ENCODE measurements at places on chromosomes 4 and X.

DNA sequence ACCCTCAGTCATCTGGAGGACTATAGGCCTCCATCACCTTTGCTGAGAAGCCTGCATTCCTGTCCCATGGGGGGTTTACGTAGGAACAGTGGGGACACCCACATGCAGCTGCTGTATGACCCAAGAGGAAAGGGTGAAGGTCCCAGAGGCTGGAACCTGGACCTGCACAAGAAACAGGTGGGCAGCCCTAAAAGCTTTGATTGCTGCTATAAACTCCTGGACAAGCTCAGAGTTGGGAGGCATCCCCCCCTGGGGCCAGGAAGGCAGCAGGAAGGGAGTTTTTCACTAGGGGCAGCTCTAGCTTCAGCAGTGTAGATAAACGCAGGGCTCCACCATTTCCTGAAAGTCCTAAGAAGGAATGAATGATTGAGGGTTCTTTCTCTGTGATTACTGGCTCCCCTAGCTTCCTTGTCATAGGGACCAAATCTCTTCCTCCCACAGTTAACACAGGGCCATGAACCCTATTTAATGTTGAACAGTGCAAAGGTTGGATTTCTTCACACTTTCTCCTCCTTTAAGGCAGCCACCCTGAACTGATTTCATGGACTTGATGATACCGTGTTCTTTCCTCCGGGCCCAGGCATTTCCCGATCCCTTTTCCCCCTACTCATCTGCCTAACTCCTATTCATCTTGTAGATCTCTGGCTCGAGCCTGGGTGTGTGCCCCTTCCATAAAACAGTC is 84.2 kb downstream of the CHRNA9 start:
- no peak for DNase-seq

- peak; percentile 97 for DNase-seq
Observed at GRCh38 chr4:103019308-103020124, at the start of gene SLC9B1. Gene SLC9B1, minus strand, starts transcription at chr4:103019705. Its CDS starts 27,994 bp downstream, at chr4:102991711.

GRCh38 chrX:68049466-68049865 is 383.8 kb downstream of the OPHN1 start:
- no peak for DNase-seq

GRCh38 chrX:118977424-118977823 is 3.0 kb downstream of the LONRF3 start:
- no peak for DNase-seq

DNA sequence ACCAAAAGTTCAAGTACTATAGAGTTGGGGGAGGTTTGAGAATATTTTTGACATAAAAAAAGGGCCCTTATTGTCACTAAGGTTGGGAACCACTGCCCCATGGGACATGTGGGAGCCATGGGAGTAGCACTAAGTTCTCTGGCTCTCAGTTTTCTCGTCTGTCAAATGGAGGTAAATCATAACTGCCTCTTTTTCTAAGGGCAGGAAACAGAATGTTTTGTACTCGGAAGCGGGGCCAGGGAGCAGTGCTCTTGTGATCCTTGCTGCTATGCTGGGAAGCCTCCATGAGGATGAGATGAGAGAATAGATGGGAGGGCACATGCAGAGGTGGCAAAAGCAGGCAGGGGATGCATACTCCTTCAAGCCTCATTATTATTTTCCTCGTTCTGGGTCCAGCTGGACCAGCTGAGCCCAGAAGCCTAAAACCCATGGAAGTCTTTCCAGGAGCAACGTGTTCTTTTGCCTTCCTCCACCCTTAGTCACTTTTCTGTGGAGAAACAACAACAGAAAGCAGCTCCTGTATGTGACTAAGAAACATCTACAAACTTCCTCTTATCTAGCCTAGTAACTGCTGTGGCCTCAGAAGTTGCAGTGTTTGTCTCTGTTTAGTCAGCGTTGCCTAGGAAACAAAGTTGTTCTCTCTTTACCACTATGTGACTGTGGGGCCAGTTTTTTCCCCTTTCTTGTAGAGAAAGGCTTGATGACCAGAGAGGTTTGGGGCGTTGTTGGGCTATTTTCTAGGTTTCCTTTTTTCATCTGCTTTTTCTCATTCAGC is 64.8 kb downstream of the TSC22D3 start:
- DNase-seq = peak; percentile 89

- DNase-seq = peak; percentile 74
Observed at GRCh38 chrX:71128915-71129765, 10.7 kb downstream of the MED12 start.

DNA sequence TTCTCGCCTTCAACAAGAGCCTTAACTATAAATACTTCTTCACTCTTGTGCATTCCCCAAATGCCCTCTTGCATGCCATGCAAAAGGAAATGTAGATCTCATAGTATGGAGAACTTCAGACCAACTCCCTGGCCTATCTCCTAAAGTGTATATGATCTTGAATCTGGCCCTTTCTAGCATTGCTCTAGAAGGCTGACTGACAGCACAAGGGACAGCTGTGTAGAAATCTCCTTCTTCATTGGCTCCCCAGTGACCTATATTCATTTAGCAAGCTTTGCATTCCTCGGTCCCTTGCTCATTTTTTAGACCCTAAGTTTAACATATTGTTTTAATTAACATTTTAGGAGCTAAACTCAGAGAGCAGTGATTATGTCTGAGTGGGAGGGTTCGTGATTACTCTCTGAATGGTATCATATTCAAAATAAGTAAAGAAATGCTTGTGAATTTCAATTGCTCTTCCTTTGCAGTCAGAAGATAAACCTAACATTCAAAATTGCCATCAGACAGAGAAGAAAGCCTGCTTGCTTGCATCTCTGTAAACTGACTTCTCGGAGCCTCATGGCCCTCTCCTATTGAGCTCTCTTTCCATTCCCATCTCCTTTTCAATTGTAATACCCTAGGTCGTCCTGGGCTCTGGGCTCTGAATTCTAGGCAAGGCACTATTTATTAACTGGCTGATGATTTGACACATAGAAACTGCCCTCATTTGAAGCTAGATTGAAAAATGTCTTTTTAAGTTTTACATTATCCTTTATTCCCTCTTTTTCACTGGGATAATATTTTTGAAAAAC is 120.3 kb upstream of the PRKG2 start:
- DNase-seq = no peak

DNA sequence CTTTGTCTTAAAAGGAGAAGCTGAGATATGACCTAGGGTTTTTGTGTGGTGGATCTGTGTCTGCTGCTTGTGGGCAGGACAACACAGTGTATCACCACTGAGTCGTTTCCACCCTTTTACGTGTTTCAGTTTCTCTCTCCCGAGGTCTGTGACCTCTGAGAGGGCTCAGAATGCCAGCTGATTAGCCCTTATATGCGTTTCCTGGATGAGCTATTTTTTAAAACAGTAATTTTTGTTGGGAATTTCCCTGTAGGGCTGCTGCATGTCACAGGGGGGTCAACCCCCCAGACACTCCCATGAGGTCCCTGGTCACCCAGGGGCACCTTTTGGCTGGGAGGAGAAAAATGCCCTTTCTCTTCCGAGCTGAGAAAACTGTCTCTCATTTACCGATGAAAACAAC is 170.4 kb upstream of the CASK start:
- DNase-seq = no peak

DNA sequence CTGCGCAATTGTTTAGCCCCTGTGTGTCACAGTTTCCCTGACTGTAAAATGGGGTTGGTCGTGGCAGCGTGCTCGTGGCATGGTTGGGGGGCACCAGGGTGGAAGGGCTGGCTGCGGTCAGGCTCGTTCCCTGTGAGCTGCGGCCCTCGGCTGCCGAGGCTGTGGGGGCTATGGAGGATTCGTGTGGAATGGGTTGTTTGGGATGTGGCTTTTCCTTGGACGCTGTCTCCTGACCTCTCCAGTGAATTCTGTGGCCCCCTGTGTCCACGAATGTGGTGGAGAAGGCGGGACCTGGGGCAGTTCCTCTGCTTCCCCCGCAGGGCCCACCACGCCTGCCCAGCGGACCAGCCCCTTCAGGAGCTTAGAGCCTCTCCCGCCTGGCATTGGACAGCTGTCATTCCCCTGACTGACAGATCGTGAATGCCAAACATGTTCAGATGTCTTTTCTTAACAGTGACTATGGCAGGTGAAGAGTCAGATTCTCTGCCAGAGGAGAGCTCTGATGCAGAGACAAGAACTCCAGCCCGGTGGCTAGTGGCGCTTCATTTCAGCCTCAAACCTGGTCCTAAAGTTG is 17.2 kb upstream of the HGFAC start:
- DNase-seq = no peak

DNA sequence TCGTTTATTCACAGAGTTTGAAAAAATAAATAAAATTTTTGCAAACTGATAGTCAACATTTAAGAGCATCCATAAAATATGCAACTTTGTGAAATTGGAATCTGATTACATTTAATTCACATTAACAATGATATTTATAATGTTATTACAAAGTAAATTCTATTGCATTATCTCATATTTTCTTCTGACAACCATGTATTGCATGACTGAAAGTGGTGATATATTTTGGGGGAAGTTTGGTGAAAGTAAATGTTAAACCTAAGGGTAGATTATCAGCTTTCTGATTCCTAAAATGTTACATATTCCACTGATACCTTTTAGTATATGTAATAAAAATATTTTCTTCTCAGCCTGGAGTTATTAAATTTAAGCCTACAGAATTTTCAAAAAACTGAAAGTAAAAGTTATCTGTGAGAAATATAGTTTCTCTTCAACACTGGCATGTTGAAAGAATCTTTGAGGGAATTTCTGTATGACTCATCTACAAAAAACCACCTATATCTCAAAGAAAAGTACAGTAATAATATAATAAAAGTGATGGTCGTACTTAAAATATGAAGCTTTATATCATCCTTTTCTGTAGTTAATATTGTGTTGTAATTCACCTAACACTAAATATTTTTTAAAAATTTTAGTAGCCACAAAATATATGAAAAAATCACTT is 1179.6 kb upstream of the PCDH7 start:
- peak; percentile 30 for DNase-seq

DNA sequence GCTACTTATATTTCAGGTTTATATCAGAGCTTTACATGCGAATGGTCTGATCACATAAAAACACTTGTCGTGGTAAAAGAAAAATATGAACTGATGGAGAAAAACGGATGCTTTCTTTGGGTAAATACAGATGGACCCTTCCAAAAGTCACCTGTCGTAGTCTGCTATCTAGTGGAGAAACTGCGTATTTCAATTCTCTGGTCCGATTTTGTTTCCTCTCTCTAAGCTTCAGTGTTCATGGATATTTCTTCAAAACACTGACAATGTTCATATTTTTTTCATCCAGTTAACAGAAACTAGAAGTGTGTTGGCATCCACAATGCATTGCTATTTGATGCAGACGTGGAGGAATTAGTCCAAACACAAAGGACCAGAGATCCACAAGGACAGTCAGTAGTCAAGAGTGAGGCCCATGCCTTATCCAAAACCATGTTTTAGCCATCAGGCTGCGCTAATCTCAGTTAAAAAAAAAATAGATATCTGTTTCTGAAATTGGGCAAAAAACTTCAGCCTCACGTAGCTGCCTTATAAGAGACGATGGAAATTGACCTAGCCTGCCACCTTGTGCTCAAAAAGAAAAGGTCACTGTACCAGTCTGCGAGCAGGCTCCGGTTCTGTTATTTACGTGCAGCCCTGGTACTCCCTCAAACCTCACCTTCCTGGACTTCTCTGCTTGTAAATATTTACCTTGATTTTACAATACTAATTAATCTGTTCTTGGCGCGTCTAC is 16.0 kb downstream of the MEPE start:
- peak; percentile 78 for DNase-seq

- DNase-seq = no peak
Observed at GRCh38 chr4:58962424-58962823, 1852.2 kb upstream of the IGFBP7 start.

DNA sequence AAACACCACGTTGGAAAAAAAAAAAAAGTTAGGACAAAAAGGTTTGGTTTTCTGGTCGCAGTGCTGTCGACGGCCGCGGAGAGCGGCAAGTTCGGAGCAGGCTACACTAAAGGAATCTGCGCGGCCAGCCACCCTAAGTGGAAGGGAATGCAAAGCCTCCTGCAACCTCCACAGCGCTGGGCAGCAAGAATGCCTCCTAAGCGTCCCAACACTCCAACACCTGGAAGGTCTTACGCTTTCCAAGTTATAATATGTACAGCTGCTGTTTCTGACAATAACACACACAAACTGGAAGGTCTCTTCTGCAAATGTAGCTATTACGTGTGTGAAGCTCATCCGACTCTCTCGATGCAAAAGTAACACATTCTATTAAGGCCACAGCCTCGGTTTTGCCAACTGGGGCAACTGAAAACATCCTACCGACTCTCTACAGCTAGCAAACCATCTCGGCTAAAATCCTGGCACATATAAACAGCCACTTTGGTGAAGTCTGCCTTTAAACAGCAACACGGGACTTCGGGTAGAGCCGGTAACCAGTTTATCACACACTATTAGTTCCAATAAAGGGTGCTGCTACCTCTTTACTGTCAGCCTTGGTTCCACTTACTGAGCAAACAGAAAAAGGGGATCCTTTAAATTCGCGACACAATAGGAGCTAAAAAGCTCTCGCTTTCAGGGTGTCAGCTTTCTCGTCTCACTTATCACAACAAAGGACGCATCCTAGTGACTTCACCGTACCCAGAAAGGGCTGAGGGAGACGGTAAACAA is 895 bp downstream of the SMIM14 start:
- DNase-seq = peak; percentile 73

- DNase-seq = no peak
Observed at GRCh38 chr4:105634402-105635080, 73.9 kb downstream of the INTS12 start.

DNA sequence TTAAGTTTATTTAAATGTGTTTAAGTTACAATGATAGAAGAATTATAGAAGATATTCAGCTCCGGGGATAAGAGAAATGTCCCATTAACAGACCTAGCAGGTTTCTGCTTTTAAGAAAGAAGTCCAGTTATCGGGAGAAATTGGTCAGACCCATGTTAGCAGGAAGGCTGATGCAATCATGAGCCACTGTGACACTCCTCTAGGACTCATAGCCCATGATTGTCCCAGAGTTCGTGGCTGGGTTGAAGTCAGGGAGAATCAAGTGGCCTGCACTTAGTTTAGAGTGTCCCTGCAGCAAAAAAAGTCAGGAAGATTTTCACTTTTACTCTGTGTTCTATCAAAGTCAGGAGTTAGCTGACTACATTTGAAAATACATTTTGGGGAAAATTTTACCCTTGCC is 72.0 kb downstream of the TMEM144 start:
- DNase-seq = peak; percentile 89

DNA sequence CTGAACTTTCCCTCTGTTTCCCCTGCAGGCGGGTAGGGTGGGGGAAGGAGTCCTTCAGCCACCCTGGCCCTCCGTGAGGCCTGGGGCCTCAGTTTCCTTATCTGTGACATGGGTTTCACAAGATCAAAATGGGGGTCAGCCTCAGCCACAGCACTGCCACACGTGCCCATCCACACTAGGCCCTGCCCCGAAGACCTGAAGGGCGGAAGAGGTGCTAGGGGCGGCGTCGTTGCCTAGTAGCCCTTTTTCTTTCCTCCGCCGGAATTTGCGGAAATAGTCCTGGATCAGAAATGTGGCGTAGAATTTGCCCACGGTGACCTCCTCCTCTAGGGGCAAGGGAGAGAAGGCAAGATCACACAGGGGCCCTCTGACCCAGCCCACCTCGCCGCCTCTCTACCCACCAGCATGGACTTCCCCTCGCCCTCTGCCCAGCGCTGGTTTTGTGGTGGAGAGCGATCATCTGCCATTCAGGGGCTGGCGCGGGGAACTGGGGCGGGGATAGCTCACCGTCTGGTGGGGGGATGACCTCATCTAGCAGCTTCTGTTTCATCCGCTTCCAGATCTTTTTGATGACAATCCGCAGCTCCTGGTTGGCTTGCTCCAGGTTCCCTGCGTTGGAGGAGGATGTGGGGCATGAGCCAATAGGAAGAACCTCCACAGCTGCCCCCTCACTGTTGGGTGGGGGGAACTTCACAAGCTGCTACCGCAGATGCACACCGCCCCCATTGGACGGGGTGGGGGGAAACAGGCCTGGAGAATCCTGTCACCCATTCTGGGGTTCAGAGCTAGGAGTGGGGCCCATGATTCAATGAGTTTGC is 9.7 kb upstream of the SYP start:
- no peak for DNase-seq

Data from OCI-M1 (cell line).